HTR-8/SVneo (cell line): ENCODE measurements at places on chromosomes 1 and 21.

DNA sequence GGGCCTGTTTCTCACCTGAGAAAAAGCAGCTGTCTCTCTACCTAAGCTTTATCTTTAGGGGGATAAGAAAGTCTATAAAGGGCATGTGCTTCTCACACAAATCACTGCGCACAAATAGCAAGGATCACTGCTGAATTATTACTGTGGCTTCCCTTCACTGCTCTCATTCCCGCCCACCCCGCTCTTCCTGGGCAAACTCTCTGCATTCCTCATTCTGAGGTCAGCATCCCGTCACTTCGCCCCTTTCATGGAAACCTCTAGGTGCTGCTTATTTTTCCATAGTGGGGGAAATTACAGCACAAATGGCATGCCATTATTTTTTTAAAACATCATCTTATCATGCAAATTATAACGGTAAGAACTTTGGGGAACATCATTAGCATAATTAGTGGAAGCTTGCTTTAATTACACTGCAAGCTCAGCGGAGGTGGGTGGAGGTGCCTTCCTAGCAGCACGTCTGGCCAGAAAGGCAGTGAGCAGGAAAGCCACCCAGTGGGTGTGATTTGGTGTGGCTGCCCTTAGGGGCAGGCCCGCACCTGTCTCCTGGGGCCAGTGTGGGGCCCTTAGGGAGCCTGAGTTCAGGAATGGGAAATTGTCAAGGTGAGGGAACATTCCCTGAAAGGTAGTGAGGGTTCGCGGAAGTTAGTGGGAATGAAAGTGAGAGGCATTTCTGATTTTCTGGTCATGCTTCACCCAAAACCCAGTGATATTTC, 105.9 kb downstream of the LAMC2 start:
- no peak for DNase-seq

DNA sequence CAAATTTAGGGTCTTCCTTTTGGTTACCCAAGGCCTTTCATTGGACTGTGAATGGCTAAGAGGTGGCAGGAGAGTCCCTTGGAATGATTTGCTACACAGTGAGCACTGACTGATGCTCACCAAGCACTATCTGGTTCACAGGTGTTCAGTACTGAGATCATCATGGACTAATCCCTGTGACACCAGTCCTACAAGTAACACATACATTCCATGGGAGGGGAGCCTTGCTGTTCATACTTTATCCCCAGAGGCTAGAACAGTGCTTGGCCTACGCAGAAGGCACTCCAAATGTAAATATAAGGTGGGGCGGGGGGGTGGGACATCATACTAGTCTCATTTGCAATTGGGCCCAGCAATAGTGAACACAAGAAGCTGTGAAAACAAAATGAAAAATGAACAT, 20.5 kb upstream of the TMEM200B start:
- DNase-seq, result no peak

DNA sequence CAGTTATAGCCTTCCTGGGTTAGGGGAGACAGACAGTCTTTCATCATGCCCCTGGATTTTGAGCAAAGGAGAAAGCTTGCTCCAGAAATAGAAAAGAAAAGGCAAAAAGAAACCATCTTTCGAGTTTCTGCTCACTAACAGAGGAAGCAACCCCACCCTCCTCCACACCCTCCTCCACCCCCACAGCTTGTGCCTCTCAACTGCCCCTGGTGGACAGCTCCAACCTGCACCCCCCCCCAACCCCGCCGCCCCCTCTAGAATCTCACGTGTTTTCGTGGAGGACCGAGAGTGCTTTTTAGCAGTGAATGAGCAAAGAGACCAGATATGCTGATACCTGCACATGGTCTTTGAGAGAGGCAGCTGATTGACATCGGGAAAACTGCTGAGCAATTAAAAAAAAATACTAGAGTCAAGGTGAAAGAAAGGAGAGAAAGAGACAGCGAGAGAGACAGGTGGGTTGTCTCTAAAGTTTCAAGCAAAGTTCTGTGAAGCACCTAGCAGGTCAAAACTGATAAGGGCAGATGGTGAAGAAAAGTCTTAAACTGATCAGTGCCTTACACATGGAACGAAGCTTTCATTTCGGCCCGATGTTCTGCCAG, 358.3 kb downstream of the KIF26B start:
- DNase-seq, result no peak

DNA sequence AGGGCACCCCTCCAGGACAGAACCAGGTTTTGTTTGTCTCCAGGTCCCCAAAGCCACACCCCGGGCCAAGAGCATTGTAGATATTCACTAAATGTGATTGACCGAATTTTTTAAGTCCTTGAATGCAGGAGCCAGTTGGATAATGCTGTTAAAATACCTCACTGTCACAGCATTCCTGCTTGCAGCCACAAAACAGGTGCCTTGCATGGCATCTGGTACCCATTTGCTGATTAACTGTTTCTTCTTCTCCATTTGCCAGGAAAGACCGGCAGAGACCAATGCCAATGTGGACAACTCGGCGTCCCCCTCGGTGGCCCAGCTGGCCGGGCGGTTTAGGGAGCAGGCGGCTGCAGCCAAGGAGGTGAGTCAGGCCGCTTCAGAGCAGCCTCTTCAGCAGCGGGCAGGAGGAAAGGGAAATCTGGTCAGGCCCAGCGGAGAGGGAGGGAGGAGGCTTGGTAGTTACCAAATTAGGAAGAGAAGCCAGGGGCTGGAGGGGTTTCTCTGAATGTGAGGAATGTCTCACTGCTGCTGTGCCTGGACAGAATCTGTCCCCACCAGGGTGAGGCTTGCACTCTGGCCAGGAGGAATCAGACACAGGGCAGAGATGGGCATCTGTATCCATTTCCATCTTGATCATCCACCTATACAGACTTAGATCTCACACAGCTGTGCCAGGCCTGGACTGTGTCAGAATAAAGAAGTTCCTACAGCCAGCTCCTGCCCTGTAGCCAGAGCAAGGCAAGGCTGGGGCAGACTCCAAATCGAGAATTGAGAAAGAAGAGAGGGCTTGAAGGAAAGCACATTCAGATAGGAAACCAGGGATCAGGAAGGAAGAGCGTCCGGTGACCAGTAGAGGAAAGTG, 37.9 kb upstream of the MPZL1 start:
- DNase-seq, result no peak

- DNase-seq, result no peak
These were observed 213.7 kb downstream of the SDCCAG8 start for GRCh38 chr1:243469497-243469896.
